ENCODE measurements at places on chromosomes 6 and 20.
A peak's percentile ranks its signal among the peaks of the same experiment; 100 is the strongest.

DNA sequence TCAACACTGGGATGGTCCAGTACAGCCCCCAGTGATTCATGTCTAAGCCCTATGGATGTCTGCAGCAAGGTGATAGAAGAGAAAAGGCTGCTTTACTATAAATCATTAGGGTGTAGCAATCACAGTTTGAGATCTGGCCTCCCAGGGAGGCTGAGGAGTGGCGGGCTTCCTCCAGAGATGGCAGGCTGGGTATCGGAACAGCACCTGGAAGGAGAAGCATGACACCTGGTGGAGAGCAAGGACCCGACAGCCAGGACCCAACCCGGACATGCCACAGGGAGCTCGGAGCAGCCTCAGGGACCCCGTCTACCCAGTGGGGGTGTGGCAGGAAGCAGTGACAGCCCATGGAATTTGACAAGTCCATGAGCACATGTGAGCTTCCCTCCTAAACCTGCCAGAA, 114.8 kb upstream of the CD93 start:
- no peak for DNase-seq

DNA sequence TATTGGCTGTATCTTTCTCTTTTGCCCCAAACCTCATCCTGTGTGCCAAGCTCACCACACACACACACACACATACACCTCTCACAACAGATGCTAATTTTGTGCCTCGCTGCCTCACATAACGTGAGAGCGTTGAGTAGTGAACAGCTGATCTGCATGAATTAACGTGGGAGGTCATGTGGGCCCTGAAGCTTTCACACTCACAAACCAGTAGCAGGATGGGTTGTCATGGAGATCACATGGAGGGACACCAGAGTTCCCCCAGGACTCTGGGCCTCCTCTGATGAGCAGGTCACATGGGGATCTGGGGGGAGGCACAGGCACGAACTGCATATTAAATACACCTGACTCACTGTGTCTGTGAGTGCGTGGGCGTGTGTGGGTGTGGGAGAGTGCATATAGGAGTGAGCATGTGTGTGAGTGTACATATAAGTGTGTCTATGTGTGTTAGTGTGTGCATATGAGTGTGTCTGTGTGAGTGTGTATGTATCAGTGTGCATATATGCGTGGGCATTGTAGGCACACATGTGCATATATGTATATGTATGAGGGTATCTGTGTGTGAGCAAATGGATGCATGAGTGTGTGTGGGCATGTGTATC, 62.7 kb upstream of the SULF2 start:
- peak; percentile 93 for DNase-seq

DNA sequence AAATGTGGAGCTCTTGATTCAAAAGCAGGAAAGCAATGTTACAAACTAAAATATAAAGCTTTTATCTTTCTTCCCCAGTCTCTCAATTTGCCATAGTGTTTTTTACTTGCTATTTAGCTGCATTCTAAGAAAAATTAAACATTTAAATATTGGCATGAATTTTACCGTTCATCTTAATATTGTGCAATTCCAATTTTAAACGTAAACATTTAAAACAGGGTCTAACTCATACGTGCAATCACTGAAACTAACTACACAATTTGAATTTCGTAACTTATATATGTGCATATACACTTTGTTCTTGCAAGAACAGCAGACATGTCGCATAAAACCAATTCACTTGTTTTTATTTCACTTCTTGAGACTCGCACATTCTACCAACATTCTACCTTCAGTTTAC, 280.8 kb upstream of the QKI start:
- no peak for DNase-seq

DNA sequence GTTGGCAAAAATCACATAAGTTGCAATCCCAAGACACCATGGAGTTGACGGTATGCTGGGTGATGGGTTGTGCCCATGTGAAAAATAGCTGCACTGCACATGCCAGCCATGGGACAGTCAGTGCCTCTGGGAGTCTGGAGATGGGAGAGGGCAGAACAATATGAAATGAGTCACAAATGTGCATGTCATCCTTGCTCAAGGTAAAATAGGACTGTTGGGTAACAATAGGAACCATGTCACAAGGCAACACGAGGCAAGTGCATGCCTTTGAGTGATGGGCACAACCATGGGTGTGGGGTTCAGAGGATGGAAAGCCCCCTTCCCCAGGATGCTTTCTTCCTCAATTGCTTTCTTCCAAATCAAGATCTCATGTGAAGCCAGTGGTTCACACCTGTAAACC, 70.5 kb upstream of the PIM1 start:
- no peak for DNase-seq

- DNase-seq = no peak
These were observed 77.8 kb upstream of the BHLHE23 start for GRCh38 chr20:63084563-63084927.

GRCh38 chr6:8446391-8446790, 11.0 kb upstream of the SLC35B3 start:
- no peak for DNase-seq

Measured in DMS 273 treated with DMSO at 0.1 percent for 48 hours (cell line).